ENCODE measurements at places on chromosomes 7 and 10.

DNA sequence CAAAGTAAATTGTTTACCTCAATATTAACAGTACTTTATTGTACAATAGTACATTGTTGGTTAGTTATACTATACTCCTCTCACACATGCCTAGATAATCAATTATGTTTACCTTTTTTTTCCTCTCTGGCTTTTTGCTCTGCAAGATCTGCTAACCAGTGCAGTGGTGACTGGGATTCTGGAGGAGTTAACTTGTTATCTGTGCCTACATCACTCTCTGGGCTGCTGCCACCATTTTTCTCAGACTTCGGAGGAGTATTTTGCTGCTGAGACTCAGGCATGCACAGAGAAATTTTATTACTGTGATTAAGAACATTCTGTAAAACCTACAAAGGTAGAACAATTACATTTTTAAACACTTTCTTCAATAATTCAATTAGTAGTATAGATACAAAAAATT, 59.7 kb downstream of the NRBF2 start:
- DNase-seq: no peak

DNA sequence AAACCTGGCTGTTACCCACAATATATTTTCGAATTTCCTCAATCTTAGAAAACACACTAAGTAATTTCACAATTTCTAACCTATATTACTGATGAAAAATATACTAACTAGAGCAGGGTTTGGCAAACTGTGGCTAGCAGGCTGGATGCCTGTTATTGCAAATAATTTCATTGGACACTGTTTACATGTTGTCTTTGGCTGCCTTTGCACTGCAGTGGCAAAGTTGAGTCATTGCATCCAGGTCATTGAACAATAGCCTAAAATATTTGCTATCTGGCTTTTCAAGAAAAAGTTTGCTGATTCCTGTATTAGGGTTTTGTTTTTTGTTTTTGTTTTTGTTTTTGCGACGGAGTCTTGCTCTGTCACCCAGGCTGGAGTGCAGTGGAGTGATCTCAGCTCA, 47.2 kb downstream of the KIF11 start:
- no peak for DNase-seq

- DNase-seq: no peak
Observed at GRCh38 chr10:6278519-6279120, 75.9 kb downstream of the PFKFB3 start.

GRCh38 chr10:121873236-121873635, 54.6 kb downstream of the ATE1 start:
- DNase-seq: no peak

GRCh38 chr7:110909117-110909516, 181.8 kb upstream of the LRRN3 start:
- no peak for DNase-seq

DNA sequence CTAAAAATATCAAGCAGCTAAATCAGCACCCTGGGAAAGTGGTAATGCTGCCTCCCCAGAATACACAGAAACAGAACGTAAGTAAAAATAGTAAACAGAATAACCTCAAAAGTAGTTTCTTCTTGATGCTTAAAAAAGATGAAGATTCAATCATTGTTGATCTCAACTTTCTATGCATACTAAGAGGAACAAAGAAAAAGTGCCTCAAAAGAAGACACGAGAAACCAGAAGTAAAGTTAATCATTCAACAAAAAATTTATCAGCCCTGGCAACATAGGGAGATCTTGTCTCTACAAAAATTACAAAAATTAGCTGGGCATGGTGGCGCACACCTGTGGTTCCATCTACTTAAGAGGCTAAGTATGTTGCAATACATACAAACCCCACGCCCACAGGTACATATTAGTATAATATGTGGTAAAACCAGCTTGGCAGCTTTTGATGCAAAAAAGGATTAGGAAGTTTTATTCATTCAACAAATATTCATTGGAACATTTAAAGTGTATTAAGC, 153.7 kb downstream of the NRBF2 start:
- no peak for DNase-seq

- DNase-seq: no peak
Observed at GRCh38 chr7:39942883-39943282, 7.2 kb upstream of the CDK13 start.

GRCh38 chr10:97648562-97649404, 8.3 kb downstream of the PI4K2A start:
- DNase-seq: peak; percentile 4

DNA sequence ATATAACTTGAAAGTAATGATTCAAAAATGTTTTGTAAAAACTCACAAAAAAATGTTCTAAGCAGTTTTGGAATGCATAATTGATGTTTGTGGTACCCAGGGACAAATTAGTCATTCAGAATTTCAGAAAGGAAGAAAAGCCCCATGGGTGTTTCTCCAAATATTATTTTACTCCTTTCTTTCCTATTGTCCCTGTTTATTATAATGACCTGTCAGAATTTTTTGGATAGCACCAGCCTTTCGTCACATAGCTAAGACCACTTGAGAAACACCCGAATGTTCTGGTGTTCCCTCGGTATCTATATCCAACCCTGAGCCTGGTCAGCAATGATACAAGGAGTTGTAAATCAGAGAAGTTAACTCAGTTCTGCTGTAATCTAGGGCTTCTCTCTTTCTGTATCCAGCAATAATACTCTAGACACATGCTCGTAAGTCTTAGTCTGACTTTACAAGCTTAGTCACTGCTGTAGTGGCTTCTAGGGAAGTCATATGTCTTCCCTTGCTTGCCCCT, 64.8 kb upstream of the MEOX2 start:
- DNase-seq: no peak

DNA sequence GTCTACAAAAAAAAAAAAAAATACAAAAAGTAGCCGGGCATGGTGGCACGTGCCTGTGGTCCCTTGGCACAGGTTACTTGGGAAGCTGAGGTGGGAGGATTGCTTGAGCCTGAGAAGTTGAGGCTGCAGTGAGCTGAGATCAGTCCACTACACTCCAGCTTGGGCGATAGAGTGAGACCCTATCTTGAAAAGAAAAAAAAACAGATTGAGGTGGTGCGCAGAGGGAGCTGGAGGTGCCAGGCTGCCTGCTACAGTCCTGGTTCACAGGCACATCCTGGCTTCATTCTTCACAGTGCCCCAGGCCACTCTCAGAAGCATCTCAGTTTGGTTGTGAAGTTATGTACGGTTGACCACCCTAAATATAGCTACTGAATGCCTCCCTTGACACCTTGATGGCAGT, 4.8 kb downstream of the MMP21 start:
- no peak for DNase-seq

GRCh38 chr7:85097844-85098243, 89.0 kb downstream of the SEMA3D start:
- DNase-seq: no peak

- DNase-seq: peak; percentile 18
Observed at GRCh38 chr7:23020742-23021401, 6.9 kb upstream of the HYCC1 start.

DNA sequence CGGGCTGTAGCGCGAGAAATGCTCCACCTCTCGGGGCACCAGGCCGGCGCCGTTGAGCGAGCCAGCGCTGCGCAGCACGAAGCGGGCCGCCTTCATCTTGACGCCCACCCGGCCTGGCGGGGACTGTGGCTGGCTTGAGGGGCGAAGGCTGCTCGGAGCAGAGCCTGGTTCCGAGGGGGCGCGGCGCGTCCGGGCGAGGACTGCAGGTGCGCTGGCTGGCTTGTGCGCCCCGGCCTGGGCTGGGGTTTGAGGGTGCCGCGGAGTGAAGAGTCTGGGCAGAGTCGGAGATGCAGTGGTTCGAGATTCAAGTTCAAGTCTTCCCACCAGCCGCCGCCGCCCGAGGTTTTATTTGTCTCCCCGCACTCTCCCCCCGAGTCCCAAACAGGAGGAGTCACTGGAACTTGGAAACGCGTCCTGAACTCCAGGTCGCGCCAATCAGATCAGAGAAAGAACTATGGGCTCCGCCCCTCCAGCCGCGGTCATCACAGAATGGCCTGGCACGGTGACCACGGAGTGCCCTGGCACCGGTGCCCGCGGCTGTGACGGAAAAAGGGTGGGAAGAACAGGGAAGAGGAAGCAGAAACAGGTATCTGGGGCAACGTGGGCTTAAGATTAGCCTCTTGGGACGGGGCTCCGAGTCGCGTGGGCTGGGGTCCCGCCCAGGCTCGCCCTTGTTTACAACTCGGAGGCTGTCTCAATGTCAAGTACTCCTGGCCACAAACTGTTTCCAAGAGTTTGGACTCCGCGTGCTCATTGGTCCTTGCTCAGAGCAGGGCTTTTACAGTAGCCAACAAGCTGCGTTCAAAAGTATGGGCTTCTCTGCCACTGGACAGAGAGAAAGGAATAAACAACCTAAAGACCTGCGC, at the start of gene PDK4:
PDK4 (minus strand) TSS at position 319 of the 866 bp plus-strand sequence; CDS start at position 96, 223 bp downstream.
- DNase-seq: no peak

GRCh38 chr10:3477683-3478082, 305.1 kb upstream of the PITRM1 start:
- DNase-seq: no peak

DNA sequence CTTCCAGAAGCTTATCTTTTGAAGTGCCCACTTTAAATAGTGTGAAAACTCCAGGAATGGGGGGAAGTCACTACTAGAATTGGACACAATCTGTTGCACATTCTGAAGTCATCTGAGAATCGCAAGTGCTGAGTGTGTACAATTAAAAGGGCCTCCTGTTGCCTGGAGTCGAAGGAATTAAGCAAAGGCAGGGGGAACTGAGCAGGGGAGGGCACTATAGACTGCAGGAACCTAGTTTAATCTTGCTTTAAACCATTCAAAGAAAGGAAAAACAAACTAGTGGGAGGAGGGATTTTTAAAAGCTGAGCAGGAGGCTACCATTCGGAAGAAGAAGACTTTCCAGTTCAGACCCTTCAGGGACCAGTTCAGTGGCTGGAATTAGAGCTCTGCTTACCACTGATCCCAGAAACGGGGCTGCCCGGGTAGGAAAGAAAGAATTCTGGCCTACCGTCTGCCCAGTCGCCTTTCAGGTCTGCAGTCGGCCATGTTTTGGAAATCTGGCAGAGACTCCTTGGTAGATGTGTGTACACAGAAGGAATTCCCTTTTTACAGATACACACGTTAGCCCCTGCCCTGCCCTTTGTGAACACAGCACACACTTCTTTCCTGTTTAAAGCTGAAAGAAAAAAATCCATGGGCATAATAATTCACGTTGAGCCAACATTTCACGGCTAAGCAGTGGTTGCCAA, 610.6 kb upstream of the FOXK1 start:
- DNase-seq: no peak

GRCh38 chr10:15262036-15262713, 93.7 kb upstream of the NMT2 start:
- DNase-seq: no peak

DNA sequence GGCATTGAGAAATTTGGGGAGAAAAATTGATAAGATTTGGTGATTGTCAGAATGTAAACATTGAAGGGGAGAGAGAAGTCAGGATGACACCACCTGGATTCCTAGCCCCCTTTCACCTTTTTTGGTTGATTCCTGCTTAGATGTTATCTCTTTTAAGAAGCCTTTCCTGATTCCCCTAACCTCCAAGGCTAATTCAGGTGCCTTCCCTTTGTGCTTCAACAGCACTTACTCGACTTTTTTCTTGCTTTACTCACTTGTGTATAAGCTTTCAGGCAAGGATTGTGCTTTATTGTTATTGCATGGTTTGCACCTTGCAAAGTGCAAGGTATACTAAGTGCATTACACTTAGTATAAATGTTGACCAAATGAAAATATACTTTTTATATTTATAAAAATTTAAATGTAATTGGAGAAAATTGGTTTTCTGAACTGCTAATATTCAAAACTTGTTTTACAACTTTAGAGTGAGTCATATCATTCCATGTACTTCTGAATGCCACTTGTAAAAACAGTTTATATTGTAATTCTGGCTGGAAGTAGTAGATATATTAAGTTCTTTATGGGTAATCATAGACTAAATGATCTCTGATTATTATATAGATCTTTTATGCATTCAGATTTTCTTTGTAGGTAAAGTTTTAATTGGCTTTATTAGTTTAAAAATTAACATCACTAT, 13.2 kb downstream of the SHOC2 start:
- no peak for DNase-seq

GRCh38 chr10:72605122-72605521, 20.8 kb downstream of the MICU1 start:
- no peak for DNase-seq

GRCh38 chr7:4882169-4883032, 1.1 kb downstream of the RADIL start:
- no peak for DNase-seq

GRCh38 chr7:31028006-31028405, 24.1 kb upstream of the ADCYAP1R1 start:
- DNase-seq: no peak

- DNase-seq: no peak
Observed at GRCh38 chr7:70591643-70592042, 540.3 kb upstream of the GALNT17 start.

GRCh38 chr10:120183546-120183945, 273.5 kb upstream of the PLPP4 start:
- no peak for DNase-seq

- no peak for DNase-seq
Observed at GRCh38 chr7:69817841-69818635, 219.8 kb downstream of the AUTS2 start.

- DNase-seq: no peak
Observed at GRCh38 chr10:86538547-86538946, 17.0 kb upstream of the WAPL start.

DNA sequence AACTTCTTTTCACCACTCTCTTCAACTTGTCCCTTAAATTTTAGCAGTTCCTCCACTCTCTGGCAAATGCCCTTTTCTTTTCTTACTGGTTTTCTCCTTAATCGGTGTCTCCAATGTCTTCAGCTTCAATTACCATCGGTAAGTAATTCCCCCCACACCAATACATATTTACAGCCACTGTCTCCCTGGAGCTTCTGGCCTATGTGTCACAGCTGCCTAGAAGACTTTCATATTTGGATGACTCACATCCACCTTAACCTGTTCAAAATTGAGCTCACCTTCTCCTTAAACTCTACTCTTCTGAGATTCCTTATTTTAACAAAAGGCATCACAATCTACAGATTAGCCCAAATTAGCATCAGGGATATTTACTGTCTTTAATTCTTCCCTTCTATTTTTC, 380.4 kb downstream of the POM121L12 start:
- DNase-seq: no peak

DNA sequence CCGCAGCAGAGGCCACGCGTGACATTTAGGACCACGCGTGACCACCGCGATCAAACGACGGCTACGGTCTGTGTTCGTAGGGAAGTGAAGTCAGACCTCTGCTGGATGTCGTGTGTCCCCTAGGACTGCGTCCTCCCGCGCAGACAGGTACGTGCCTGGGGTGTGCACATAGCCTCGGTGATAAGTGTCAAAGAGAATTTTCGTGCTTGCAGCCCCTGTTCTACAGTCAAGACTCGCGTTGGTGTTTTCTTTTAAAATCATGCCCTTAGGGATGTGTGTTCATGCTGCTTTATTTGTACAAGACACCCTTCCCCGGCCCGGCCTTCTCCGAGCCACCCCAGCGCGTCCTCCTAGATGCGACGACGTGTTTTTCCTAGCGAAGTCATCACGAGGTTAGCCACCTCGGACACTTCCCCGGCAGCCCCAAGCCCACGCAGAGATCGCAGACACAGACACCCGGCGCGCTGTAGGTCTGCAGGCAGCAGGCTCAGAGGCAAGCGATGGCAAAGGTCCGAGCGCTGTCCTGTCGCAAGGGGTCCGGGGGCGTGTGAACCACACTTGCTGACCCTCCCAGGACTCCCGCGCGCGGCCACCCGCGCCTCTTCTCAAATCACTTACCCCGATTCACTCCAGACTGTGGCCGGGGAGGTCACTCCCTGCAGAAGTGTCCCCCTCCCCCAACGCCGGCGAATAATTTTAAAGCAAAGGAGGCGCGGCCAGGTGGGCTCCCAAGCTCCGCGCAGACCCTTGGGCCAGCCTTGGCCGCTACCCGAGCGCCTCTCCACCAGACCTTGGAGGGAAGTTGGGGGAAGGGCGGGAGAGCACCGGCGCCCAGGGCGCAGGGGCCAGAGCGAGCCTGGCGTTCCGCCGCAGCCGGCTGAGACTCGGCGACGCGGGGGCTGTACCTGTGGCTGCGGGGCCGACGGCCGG, 552 bp downstream of the MKX start:
- DNase-seq: peak; percentile 22

All from CD8-positive, alpha-beta memory T cell (primary cell).